ENCODE measurements at places on chromosomes 13 and 19.

DNA sequence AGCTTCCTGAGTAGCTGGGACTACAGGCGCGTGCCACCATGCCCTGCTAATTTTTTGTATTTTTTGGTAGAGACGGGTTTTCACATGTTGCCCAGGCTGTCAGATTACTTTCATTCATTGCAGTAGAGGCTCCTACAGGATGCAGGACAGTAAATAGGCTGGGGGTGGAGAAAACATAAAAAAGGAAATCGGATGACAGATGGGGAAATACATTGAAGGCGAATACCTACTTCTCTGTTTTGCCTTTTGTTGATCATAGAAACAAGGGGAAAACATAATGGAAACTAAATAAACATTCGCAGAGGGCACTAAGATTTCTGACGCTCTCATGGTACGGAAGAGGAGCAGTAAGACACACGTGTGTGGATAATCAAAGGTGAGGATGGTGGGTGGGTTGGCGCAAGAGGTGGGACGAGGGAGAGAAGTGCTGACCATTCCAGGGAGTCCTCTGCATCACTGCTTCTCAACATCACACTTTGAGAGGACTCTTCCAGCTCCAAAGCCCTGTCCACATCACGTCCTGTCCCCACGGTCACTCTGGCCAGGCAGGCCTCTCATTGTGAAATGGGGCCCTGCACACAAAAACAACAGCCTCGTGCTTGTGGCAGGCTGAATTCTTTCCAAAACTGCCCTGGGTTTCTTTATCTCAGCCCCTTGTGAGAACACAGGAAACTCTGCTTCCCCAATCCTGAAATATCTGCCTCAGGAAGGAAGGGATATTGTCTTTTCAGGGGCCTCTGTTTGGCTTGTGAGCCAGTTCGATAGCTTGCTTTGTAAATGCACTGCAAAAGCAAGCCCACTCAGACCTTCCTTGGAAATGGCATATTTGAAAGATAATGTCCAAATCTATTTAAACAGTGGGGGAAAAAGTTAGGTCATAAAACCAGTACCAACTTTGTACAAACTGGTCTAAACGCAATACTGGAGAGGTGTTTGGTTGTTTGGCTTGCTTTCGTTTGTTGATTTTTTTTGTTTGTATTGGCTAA is 188.5 kb downstream of the FOXO1 start:
- DNase-seq: no peak

DNA sequence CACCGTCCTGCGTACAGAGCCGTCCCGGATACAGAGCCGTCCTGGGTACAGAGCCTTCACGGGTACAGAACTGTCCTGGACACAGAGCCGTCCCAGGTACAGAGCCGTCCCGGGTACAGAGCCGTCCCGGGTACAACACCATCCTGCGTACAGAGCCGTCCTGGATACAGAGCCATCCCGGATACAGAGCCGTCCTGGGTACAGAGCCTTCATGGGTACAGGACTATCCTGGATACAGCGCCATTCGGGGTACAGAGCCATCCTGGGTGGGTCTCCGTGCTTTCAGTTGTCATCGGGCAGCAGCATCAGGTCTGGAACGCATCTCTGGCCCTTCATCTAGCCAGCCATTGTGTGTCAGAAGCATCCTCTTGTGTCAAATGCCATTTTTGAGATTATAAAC is 222.3 kb upstream of the SOX1 start:
- DNase-seq: no peak

GRCh38 chr19:35421362-35421761 is 26.7 kb upstream of the FFAR2 start:
- no peak for DNase-seq

- no peak for DNase-seq
Observed at GRCh38 chr13:83839146-83839545, 43.1 kb downstream of the SLITRK1 start.

DNA sequence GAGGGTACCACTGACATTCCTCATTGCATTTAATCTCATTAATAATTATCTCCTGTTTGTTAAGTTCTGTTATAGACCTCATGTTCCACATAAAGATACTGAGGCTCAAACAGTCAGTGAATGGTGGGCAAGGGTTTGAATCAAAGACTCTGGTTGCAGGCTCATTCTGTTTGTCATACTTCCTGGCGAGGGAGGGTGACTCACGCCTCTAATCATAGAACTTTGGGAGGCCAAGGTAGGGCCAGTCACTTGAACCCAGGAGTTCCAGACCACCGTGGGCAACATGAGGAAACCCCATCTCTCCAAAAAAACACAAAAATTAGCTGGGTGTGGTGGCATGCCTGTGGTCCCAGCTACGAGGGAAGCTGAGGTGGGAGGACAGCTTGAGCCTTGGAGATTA is 220.7 kb upstream of the MIR17HG start:
- no peak for DNase-seq

GRCh38 chr19:48319647-48320541 is 5.5 kb upstream of the EMP3 start:
- peak; percentile 91 for DNase-seq

DNA sequence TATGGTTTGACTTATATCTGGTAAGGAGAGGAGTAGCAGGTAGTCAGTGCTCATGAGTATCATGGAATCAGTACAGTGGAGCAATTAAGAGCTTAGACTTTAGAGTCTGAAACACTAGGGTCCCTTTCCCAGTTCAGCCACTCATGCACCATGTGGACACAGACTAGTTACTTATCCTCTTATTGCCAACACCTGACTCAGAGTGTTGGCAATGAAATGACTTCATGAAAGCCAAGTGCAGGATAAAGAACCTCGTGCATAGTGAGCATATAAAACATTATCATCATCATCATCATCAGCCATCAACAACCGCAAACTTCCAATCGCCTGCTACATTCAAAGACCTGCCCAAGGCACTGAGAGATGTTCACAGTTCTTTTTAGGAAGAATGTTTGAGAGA is 164.2 kb downstream of the FOXO1 start:
- DNase-seq: no peak

DNA sequence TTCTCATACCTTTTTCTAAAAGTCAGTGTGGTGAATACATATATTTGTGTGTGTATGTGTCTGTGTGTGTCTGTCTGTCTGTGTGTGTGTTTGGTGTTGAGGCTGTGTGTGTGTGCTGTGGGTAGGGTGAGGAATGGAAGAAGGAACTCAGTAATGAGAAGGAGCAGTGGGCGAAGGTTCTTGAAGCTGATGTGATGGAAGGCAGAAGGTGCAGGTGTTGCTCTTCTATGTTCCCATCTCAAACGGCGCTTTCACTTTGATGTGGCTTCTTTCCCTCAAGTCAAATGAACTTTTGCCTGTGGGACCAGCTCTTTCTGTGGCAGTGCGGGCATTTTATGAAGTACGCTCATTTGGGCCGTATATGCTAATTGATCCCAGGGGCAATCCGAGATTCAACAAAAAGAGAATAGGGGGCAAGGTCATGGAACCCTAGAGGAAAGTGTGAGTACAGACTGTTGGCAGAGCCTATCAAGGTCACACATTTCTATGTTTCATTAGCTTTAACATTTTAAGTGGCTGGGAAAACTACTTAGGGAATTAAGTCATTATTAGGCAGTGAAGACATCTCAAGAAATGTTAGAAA is 15.2 kb downstream of the BIVM start:
- DNase-seq: no peak

- DNase-seq: no peak
Observed at GRCh38 chr13:46748300-46748699, 48.7 kb downstream of the ESD start.

GRCh38 chr13:105719859-105720258 is 815.6 kb downstream of the EFNB2 start:
- peak; percentile 22 for DNase-seq
